Activated CD4-positive, alpha-beta T cell treated with anti-CD3 and anti-CD28 coated beads, Interleukin-2, amount 10 ng/mL, durations not matched to agents 7 days and 5 days (primary cell): ENCODE measurements at places on chromosomes 5 and 9.

DNA sequence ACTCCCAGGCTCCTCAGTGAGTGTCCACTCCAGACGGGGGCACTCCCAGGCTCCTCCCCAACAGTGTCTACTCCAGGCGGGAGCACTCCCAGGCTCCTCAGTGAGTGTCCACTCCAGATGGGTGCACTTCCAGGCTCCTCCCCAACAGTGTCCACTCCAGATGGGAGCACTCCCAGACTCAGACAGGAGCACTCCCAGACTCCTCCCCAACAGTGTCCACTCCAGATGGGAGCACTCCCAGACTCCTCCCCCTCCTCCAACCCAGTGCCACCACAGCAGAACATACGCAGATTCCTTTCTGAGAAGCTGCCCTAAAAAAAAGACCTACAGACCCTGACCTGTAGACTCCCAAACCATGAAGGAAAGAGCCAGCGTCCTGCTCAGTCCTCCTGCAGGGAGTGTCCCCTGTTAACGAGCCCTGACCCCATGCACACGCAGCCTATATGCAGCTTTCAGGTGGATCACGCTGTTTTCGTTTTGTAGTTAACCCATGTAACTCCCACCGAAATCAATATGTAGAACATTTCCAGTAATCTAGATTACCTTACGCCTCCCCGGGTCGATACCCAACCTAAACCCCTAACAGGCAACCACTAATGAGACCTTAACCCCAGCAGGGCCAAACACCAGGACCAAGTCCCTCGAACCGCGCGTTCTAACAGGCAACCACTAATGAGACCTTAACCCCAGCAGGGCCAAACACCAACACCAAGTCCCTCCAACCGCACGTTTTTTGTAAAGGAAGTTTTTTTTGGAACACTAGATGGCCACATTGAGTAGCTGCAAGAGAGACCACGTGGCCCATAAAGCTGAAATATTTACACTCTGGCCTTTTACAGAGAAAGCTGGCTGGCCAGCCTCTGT, 15.7 kb downstream of the PNPLA7 start:
- peaks cover 33% of the 10 kb centered on the region for H3K4me1 ChIP-seq
- no peak overlapping the region for H3K4me3 ChIP-seq
- no peak overlapping the region for H3K27ac ChIP-seq
- peaks cover 10% of the 10 kb centered on the region for H3K36me3 ChIP-seq

- H3K4me3 ChIP-seq, result peak overlapping the region; percentile 77
- no peak for DNase-seq
- peaks cover 53% of the 10 kb centered on the region for H3K36me3 ChIP-seq
- H3K27ac ChIP-seq, result peak overlapping the region; percentile 94
- H3K27me3 ChIP-seq, result no peaks in the 10 kb centered on the region
- peaks cover 94% of the 10 kb centered on the region for H3K4me1 ChIP-seq
Observed at GRCh38 chr5:68287631-68287975, 72.0 kb downstream of the PIK3R1 start.

- H3K27ac ChIP-seq, result no peak overlapping the region
- H3K4me1 ChIP-seq, result peaks cover 12% of the 10 kb centered on the region
- no peaks in the 10 kb centered on the region for H3K27me3 ChIP-seq
- no peak for DNase-seq
- no peak overlapping the region for H3K4me3 ChIP-seq
- H3K36me3 ChIP-seq, result peaks cover 43% of the 10 kb centered on the region
Observed at GRCh38 chr9:32991897-32992594, 9.4 kb downstream of the APTX start.

- DNase-seq, result no peak
- H3K4me3 ChIP-seq, result no peak overlapping the region
- H3K36me3 ChIP-seq, result no peaks in the 10 kb centered on the region
Observed at GRCh38 chr9:27003426-27004077, 1.9 kb downstream of the LRRC19 start.

- H3K36me3 ChIP-seq, result no peaks in the 10 kb centered on the region
- no peak overlapping the region for H3K27ac ChIP-seq
- DNase-seq, result no peak
- H3K4me3 ChIP-seq, result no peak overlapping the region
- peaks cover 5% of the 10 kb centered on the region for H3K27me3 ChIP-seq
- peaks cover 3% of the 10 kb centered on the region for H3K4me1 ChIP-seq
Observed at GRCh38 chr9:122389799-122390481, 19.1 kb downstream of the PTGS1 start.

- no peaks in the 10 kb centered on the region for H3K27me3 ChIP-seq
- H3K36me3 ChIP-seq, result peaks cover 1% of the 10 kb centered on the region
- no peak overlapping the region for H3K4me3 ChIP-seq
- no peaks in the 10 kb centered on the region for H3K4me1 ChIP-seq
- no peak overlapping the region for H3K27ac ChIP-seq
- no peak for DNase-seq
Observed at GRCh38 chr9:75950998-75951397, 60.5 kb downstream of the PCSK5 start.

- no peaks in the 10 kb centered on the region for H3K4me1 ChIP-seq
- DNase-seq, result no peak
- no peaks in the 10 kb centered on the region for H3K27me3 ChIP-seq
Observed at GRCh38 chr5:84191281-84191680, 193.4 kb downstream of the EDIL3 start.

DNA sequence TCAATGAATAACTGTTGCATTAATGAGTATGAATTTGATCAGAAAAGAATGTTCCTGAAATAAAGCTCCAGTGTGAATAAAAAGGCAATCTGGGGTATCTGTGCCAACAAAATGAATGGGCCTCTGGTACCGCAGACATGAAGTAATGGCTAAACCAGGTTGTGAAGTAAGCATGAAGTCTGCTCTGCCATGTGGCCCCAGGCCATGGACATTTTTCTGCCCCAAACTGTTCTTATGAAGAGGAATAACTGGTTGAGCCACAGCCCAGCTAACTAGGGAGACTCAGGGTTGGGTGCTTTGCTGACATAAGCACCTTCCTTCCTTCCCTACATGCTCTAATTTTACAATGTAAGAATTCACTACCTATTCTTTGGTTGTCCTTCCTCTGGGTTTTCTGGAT, 147.4 kb upstream of the LRRTM2 start:
- no peak for DNase-seq
- no peak overlapping the region for H3K27ac ChIP-seq
- no peaks in the 10 kb centered on the region for H3K27me3 ChIP-seq
- peaks cover 6% of the 10 kb centered on the region for H3K4me1 ChIP-seq

- no peak for DNase-seq
- H3K27me3 ChIP-seq, result no peaks in the 10 kb centered on the region
Observed at GRCh38 chr5:80620211-80620610, 34.2 kb upstream of the MSH3 start.

DNA sequence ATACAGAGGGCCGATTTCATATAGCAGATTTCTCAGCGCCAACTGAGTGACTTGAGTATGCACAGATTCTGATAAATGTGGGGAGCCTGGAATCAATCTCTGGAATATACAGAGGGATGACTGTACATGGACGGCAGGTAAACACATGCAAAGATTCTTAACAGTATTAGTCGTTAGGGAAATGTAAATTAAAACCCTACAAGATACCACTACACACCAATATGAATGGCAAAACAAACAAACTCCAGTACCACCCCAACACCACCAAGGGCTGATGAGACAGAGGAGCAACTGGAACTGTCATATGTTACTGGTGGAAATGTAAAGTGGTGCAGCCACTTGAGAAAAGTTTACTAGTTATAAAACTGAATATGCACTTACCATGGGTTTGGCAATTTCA, 8.3 kb upstream of the FER start:
- DNase-seq, result no peak
- H3K27me3 ChIP-seq, result peaks cover 20% of the 10 kb centered on the region
- H3K27ac ChIP-seq, result no peak overlapping the region
- no peak overlapping the region for H3K4me3 ChIP-seq

DNA sequence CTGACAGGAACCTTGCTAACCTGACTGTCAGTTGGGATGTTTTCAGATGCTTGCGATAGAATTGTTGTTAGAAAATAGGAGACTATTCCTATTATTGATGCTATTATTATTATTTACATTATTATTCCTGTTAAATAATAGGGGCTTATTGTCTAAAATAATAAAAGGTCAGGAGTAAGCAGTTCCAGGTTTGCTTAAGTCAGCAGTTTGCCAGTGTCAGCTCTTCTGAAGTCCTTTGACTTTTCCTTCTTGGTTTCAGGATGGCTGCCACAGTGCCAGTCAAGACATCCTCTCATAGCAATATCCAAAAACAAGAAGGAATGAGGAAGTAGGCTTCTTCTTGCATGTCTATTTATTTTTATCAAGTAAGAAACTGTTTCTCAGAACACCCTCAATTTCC, 141.7 kb upstream of the MARCHF11 start:
- no peak overlapping the region for H3K27ac ChIP-seq
- no peak overlapping the region for H3K4me3 ChIP-seq
- DNase-seq, result no peak
- no peaks in the 10 kb centered on the region for H3K36me3 ChIP-seq

- H3K27me3 ChIP-seq, result peaks cover 17% of the 10 kb centered on the region
- H3K36me3 ChIP-seq, result no peaks in the 10 kb centered on the region
- no peak overlapping the region for H3K4me3 ChIP-seq
- H3K4me1 ChIP-seq, result peaks cover 17% of the 10 kb centered on the region
- no peak for DNase-seq
Observed at GRCh38 chr5:126591549-126591948, 3.5 kb downstream of the ALDH7A1 start.

- H3K4me3 ChIP-seq, result no peak overlapping the region
- H3K27ac ChIP-seq, result no peak overlapping the region
- peaks cover 30% of the 10 kb centered on the region for H3K4me1 ChIP-seq
- no peaks in the 10 kb centered on the region for H3K27me3 ChIP-seq
- no peak for DNase-seq
Observed at GRCh38 chr9:121118266-121118665, 43.5 kb downstream of the CNTRL start.
